ENCODE measurements at places on chromosomes 4 and X.

DNA sequence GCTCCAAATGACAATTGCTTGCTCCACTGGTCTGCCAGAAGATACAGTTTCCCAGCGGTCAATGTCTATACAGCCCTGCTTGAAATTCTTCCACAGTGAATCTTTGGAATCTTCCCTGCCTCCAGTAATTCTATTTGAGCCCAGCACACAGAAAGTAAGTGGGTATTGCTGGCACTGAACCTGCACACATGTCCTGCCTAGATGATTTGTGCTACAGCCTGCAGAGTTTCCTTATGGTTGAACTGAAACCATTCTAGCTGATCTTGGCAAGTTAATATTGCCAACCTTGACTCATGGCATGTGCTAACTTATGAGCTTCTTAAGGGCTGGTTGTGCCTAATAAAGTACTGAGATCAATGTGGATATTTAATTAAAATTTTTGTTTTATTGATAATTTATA, 553.8 kb upstream of the GNPDA2 start:
- DNase-seq: no peak

DNA sequence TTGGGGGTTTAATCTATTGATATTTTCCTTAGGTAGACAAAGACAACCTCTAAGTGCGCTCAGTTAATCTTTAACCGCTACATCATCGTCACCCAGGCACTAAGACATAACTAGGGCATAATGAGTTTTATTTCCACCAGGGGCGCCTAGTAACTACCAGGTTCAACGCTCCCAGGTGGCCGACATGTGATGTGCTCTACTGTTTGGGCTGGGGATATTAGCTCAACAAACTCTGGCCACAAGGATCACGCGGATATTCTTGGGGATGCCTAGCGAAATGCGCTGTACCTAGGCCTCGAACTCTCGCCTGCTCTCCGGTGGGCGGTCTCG, 915 bp upstream of the RAB33B start:
- DNase-seq: peak; percentile 36

DNA sequence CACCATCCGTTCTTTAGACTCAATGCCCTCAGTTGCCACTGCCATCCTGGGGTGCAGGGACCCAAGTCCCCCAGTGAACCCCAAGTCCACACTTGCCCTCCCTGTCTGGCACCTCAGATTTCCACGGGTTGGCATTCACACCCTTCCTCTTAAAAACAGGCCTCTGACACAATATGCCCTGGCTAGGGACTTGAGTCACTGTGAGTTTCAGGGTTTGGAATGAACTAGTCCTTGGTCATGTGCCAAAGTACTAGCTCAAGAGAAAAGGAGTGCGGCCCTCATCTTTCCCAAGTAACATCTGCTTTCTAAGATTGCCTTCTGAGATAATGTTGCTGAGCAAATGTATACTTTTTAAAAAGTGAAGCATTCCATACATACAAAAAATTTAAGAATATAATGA, 134.0 kb downstream of the MID1 start:
- DNase-seq: peak; percentile 48

DNA sequence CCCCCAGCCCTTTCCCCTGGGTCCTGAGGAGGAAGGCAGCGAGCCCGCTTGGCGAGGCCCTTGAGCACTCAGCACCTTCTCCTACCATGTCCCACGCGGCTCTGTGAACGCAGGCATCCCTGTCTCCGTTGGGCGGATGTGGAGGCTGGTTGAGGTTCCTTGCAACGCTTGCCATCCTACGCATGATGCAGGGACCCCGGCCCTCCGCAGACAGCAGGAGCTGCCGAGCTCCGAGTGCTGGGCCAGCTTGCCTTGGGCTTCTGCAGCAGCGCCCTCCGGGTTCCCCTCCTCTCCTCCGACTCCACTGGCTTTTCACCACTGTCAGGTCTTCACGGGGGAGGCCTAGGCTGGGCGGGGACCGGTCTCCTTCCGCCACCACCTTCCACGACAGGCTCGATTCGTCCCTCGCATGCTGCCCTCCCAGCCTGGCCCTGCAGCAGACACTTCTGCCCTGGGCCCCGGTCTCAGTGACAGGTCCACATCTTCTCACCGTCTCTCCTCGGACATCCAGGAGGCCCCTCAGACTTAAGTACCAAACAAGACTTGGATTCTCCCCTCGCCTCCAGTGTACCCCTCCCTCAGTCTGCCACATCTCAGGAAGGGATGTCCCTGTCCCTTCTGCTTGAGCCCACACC, 67.6 kb upstream of the HGFAC start:
- DNase-seq: no peak

GRCh38 chr4:139617702-139618490, 47.7 kb upstream of the MGST2 start:
- DNase-seq: no peak

GRCh38 chrX:21691512-21692018, 33.4 kb upstream of the KLHL34 start:
- DNase-seq: no peak

DNA sequence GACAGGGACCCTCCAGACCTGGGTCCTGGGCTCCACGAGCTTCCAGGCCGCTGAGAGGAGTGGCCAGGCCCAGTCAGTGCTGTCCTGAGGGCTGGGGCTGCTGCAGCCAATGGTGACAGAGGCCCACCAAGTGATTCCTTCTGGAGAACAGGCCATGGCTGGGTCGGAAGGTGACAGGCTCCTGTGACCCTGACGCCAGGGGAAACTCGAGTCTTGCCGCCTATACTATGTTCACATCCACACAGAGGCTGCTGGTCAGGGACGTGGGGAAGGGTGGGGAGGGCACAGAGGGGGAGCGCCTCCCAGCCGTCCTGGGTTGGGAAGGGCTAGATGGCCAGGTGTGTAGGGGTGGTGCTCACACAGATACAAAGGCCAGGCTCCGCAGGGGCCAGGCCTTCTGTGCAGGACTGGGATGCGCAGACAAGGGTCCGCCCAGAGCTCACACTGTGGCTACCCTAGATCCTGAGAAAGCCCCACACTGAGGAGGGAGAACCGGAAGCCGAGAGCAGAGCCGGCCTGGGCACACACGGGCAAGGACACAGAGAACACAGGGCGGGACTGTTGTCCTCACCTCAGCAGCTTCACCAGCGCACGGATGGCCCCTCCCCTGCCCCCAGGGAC, 81.4 kb downstream of the HTRA3 start:
- DNase-seq: no peak

DNA sequence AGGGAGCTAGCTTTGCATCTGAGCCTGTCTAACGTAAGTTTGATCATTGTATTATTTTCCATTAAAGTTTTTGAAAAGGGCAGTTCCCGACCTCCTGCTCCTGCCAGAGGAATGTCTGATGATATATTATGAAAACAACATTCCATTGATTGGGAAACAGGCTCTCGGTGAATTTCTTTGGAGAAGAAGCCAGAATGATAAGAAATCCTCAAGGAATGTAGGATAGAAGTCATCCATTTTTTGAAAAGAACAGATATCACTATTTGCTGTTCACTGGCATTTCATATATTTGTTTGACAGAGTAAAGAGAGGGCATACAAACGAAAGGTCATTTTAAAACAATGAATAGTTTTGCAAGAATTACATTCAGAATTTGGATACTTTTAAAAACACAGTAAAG, 781.0 kb upstream of the HTR2C start:
- DNase-seq: no peak

GRCh38 chrX:137926090-137926489, 360.2 kb downstream of the ZIC3 start:
- DNase-seq: no peak

- DNase-seq: no peak
These were observed 892 bp downstream of the IL1RAPL2 start for GRCh38 chrX:104566681-104567501.

DNA sequence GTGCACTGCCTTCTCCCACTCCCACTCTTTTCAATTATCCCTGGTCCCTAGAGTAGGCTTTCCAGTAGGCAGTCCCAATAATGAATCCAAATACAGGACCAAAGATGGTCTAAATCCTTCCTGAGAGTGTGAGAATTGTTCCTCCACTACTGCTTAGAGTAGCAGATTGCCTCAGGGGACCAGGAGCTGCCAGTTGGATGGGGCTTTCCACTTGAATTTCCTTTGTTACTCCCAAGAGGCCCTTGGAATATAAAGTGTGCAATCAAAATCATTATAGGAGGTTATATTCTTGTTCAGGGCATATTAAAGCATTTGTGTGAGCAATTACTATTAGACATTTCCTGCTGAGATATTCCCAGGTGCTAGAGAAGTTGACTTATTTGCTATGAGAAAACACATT, 156.6 kb upstream of the TLL1 start:
- DNase-seq: no peak

DNA sequence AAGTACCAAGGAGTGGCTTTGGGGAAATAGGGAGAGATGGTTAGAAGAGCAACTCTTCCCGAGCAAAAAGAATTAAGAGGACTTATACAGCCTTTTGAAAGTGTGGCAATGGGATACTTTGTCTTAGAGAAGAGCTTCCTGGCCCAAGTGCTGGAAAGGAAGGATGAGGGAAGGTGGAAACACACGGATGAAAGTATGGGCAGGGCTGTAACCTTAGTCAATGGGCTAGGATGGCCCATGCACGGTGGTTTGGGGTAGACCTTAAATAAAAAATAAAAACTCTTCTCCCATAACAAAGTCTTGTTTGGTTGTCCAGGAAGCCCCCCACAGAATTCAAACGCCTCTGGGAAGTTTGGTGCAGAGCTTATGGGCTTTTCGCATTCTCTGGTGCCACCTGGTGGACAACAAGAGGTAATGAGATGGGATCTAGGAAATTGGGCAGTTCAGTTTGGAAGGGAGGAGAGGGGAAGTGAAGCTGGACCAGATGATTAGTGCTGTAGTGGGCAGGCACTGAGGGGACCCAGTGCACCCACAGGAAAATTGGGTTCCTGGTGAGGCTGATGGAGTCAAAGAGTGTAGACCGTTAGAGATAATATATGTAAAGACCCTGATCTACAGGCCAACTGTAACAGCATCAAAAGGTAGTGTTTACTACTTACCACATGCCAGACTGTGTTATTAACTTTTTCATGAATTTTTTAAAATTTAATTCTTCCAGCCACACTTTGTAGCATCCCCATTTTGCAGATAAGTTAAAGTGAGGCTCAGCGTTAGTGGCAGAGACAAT, 13.8 kb upstream of the ENOX2 start:
- DNase-seq: no peak

DNA sequence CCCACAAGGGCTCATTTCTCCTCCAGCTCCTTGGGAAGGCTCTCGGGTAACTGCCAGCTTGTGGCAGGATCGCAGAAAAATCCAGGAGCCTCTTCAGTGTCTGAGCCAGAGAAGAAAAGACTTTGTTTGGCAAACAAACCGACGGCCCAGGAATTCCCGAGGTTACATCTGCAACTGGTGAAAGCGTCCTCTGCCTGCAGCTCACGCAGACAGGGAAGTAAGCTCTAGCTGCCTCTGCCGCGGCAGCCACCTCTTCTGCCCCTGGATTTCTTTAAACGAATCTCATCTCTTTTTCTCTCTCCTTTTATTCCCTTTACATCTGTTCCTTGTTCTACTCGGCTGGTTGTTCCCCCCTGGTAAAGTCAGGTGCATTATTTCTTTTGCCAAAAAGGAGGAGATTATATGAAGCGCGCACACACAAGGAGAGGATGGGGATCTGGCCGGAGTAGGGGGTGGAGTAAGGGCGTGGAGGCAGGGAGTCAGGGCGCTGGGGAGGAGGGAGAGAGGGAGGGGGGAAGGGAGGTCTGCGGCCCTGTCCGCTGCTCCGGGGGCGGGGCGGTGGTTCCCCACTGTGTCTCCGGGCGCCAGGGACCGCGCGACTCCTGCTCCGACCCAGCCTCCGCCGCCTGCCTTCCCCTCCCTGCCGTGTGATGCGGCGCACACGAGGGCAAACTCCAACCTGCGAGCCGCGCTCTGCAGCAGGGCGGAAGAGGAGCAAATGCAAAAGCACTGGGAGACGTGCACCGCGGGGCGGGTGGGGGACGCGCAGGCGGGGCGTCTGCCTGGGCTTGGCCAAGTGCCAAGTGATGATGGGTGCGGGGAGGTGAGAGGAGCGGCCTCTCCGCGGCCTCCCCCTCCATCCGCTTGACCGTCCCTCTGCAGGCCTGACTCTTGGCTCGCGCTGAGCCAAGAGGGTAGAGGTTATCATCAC, at the start of gene DCHS2:
TSS of gene DCHS2 (minus strand) at position 459 of the 931 bp plus-strand sequence. CDS start at position 15, 444 bp downstream.
- DNase-seq: no peak

DNA sequence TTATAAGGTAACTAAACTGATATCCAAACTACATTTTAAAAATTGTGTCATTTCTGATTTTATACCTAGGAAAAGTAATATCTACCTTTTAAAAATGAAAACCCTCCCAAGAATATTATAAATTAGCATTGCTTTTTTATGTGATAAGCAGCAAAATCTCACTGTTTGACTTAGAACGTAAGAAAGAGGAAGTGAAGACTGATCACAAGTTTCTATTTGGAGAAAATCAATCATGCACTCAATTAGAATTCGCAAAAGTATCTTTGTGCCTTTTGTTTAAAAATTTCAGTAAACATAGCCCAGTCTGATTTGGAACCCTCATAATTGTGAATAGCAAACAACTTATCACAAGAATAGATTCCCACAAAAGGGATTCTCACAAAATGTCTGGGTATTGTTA, 142.7 kb downstream of the TENM3 start:
- no peak for DNase-seq

GRCh38 chr4:53937918-53938317, 126.5 kb downstream of the CHIC2 start:
- DNase-seq: no peak

DNA sequence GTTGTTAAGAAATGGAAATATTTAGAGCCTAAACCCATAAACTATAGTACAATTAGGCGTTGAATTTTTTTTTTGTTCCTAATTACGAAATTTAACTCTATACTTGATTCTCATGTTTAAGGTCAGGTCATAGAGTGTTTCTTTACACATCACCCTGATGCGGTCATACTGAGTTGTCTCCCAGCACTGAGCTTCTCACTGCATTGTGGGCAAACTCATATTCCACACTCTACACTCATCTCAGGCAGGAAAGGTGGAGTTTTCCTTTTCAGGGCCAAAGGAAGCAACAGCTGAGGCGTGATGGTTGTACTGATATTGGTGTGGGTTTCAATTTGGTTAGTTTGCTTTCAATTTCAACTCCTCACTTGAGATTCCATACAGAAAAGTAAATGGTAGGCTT, 75.4 kb downstream of the FAT4 start:
- DNase-seq: no peak

GRCh38 chrX:30781711-30782444, 107.2 kb downstream of the TAB3 start:
- DNase-seq: no peak

DNA sequence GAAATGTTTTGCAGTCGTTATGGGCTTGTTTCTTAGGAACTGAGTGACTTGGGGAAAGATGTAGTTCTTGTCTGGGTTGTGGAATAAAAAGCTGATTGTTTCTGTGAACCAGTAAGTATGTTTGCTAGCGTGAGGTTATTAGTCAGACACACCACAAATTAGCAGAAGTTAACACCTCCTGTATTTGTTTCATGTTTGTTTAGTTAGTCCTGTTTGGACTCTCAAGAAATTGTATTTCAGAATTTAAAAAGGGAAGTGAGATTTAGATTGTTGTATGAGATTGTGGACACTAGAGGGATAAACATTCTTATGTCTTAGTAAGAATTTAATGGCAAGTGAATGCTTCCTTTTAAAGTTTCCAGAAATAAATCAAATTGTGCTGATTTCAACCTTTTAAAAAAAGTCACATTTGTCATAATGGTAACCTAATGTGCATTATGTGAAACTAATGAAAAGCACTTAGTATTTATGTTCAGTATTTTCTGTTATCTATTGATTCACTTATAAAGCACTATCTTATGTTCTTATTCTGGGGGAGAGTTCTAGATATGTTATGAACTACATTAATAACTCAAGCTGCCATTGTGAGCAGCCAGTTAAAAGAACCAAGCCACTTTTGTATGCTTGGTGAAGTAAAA, 25.6 kb downstream of the ATP10D start:
- no peak for DNase-seq
